H54 (cell line): ENCODE measurements at places on chromosomes 12 and 14.

- DNase-seq, result no peak
Observed at GRCh38 chr14:100810861-100811461, 15.0 kb upstream of the MEG3 start.

DNA sequence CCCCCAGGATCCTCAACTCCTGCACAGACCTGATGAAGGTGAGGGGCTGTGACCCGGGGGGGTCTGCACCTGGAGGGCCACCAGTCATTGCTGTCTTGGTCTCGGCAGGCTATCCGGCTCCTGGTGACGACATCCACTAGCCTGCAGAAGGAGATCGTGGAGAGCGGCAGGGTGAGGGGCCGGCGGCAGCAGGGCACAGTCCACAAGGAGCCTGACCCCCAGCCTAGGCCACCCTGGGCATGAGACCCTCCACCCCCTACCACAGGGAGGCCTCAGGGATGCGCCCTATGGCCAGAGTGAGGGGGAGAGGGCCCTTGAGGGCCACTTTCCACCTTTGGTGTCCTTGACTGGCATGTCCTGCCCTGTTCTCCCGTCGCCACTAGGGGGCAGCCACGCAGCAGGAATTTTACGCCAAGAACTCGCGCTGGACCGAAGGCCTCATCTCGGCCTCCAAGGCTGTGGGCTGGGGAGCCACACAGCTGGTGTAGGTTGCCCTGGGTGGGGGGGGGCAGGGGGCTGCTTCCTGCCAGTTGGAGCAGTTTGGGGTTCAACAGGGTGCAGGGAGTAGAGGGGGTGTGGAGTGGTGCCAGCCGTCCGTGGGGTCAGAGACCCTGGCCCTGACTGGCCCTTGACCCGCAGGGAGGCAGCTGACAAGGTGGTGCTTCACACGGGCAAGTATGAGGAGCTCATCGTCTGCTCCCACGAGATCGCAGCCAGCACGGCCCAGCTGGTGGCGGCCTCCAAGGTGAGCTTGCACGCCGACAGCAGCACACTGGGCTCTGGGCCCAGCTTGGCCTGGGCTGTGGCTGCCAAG, 25.0 kb downstream of the HIP1R start:
- peak; percentile 88 for DNase-seq

GRCh38 chr12:114701104-114701414, 17.1 kb upstream of the TBX3 start:
- DNase-seq, result no peak

DNA sequence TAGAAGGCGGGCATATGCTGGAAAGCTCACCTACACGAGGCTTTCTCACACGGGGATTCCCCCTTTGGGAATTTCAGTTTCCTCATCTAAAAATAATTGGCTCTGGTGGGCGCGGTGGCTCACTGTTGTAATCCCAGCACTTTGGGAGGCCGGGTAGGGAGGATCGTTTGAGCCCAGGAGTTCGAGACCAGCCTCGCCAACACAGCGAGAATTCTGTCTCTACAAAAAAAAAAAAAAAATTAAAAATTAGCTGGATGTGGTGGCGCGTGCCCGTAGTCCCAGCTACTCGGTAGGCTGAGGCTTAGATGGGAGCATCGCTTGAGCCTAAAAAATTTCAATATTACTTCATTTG, 400 bp upstream of the NDUFA12 start:
- DNase-seq, result no peak

DNA sequence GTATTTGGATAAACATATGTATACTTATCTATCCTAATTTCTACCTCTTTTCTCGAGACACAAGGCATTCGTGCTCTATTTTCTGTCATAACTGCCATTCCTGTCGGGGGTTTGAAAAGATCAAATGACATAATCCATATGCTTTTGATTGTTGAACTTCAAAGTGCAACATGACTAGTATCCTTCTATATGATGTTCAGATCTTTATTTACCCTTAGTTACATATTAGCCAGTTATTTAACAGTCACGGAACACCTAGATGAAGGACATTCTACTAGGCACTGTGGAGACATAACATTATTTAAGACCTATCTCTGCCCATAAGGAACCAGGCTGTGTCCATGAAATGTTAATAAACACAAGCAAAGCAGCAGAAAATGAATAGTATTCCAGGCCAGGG, 11.2 kb upstream of the GRIN2B start:
- DNase-seq, result no peak

DNA sequence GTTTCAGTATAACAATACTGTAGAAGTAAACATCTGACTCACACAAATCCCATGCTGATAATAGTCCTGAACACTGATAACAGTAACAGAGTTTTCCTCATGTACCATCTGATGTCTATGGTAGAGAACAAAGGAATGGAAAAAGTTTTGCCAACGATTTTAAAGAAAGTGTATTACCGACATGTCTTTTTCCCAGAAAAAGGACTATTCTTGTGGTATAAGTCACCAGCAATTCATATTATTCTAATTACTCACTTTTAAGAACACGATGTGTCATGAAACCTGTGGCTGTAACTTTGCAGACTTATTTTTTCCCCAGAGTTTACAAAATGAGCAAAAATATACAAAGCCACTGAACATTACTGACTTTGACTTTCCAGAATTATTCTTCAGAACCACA, 40.1 kb upstream of the DCN start:
- no peak for DNase-seq

- DNase-seq, result no peak
Observed at GRCh38 chr12:58171914-58172313, 230.5 kb downstream of the ATP23 start.

DNA sequence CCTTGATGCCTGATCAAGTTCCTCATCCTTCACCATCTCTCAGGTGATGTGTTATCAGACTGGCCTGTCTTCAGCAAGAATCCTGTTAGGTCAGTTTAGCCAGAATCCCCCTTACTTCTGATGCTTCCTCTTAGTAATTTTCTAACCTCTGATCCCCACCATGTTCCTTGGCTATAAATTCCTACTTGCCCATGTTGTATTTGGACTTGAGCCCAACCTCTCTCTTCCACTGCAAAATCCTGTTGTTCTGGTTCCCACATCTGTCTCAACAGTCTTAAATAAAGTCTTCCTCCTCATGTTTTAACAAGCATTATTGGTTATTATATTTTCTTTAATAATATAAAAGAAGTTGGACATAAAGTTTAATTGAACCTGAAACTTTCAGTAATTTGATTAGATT, 987.8 kb upstream of the USP15 start:
- DNase-seq, result no peak

GRCh38 chr12:124796303-124796960, 67.2 kb downstream of the SCARB1 start:
- DNase-seq, result no peak

DNA sequence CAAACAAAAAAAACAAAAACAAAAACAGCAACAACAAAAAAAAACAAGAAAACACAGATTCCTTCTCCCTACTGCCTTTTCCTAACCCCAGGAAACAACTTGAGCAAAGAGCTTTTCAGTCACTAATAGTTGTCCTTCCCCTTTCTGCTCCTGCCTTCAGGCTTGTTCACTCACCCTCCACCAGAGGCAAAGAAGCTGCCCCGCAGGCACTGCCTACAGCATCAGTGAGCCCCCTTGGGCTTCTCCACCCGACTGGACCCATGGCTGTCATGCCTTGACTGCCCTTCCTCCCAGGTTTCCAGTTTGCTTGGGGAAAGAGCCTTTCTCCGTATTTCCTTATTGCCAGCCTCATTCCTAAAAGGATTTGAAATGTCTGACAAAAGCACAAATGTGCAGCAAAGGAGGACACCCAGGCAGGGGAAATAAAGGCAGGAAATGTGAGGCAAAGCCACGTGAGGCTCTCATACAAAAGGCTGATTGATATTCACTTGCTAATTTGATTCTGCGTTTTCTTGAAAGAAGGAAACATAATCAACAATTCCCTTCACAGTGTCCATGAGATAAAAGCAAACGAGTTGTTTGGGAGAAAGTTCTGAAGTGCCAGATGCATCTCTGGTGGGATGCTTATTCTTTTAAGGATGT, 85.7 kb downstream of the GPATCH2L start:
- no peak for DNase-seq

- no peak for DNase-seq
Observed at GRCh38 chr12:92505254-92506231, 197.2 kb upstream of the PLEKHG7 start.

DNA sequence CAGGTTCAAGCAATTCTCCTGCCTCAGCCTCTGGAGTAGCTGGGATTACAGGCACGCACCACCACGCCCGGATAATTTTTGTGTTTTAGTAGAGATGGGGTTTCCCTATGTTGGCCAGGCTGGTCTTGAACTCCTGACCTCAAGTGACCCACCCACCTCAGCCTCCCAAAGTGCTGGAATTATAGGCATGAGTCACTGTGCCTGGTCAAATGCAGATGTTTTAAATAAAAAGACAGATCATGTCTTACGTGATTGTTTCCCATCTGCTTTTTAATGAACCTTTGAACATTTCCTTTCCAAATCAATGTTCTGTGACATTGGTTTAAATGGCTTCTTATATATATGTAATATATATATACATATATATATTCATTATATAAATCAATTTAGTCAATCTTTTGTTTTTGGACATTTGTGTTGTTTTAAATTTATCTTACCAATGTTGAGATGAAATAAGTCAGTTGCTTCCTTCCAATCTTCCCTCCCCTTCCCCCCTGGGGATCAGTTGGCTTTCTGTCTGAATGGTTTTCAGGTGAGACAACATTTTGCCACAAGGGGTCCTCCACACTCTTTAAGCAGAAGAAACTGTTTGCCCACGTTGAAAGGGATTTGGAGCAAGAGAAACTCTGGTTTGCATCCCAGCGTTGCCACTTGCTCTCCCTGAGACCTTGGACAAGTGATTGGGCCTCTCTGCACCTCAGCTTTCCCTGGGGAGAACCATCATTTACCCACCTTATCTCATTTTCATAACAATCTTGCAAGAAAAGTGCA, 47.6 kb upstream of the RBM19 start:
- no peak for DNase-seq

DNA sequence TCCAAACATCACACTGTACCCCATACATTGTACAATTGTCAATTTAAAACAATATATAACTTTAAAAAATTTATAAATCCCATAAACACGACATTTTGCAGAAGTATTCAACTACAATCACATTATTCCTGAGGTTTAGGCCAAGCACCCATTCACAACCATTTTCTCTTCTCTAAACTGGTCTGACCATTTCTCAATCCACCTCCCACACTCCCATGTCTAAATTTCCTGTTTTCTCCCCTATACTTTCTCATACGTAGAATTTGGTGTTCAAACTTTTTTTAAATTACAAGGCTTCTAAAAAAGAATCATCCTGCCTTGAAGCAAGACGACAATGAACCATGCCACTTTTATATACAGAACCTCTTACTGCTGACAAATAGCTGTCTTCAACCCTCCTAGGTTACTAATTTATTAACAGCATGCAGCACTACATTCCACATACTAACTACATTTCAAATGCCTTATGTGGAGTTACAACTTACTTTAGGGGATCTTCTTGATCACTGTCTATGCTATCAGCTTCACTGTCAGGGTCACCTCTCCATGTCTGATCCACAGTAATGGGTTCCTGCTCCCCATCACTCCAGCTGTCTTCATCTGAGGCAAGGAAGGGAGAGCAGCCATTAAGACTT, 3.4 kb downstream of the KANSL2 start:
- DNase-seq, result no peak

GRCh38 chr14:73058922-73059673, 764 bp downstream of the RBM25 start:
- peak; percentile 49 for DNase-seq

DNA sequence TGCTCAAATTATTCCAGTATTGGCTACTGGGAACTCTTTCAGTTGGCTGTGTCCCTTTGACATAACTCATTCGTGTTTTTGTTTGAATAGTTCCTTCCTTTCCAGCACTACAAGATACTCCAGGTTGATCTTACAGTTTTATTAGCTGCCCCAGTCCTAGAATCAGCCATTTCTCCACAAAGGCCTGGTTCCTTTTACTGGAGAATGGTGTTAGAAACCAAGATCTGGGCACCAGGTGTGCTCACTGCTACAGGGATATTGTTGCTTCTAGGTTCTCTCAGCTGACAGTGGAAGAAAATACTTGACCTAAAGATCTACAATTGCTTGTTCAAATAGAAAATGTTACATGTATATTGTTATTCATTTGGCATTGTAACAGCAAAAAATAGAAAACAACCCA, 21.9 kb downstream of the CDK17 start:
- no peak for DNase-seq

DNA sequence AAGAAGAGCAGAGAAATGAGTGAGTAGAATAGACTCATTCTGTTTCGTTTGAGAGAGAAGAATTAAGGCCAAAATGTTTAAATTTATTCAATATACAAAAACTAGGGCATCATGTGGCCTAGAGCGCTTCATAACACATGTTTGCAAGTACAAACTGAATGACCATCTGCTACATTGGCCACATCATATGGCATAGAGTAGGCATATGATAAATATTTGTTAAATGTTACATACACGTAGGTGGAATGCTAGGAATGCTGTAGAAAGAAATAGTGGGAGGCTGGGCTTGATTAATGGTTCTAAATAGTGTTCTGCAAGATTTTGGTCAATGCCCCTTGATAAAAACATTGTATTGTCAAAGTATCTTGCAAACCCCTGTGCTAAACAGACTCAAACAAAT, 10.8 kb downstream of the MGP start:
- no peak for DNase-seq

DNA sequence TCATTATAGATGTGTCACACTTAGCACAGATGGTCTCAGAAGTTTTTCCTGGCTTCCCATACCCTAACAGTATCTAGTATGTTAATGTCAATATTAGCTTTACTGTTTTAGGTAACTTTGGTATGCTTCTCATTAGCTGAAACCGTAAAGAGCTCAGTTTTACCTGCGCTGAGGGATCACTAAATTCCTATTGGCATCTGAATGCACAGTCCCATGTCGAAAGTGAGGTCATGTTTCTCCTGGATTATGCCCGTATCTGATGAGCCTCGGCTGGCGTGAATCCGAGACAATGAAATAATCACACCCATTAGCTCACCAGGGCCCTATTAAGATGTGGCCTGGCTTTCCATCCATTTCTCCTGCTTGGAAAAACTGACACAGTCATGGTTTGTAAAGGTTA, 418.2 kb downstream of the ZFP36L1 start:
- no peak for DNase-seq

DNA sequence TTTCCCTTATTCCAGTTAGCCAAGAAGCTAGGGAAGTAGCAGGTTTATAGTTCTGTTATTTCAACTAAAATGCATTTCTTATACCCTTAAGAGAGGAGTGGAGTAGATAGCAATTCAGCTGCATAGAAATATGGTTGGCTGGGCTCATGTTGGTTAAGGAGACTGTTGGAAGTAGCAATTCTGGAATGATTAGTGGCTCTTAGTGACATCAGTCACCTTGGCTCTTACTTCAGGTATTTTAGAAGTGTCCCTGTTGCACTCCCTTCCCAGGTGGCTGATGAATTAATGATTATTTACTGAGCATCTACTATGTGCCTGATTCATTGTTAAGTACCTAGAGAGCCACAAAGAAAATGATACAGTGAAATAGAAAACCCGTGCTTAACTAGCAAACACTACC, 128.1 kb downstream of the MGST1 start:
- DNase-seq, result no peak
